ENCODE measurements at places on chromosomes 1 and 21.

- no peak for DNase-seq
These were observed 1.3 kb downstream of the RABGAP1L start for GRCh38 chr1:174160603-174161002.

- DNase-seq = no peak
These were observed 85.7 kb upstream of the RALGPS2 start for GRCh38 chr1:178639326-178639725.

- DNase-seq = no peak
These were observed 1.4 kb upstream of the GJC2 start for GRCh38 chr1:228148196-228148861.

DNA sequence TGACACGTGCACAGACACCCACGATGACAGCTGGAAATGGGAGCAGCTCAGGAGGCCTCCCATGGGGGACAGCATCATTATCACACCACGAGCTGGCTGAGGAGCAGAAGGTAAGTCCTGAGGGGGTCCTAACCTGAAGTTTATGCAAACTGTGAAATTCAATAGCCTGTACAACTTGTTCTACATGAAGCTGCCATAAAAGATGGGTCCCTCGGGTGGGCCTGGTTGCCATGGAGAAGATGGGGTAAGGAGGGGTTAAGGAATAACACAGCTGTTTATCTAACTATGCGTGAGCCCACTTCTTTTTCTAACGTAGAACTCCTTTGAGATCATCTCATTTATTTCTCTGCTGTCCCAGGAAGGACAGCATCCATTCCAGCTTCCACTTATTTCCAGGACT is 163.4 kb upstream of the CD34 start:
- DNase-seq = no peak

DNA sequence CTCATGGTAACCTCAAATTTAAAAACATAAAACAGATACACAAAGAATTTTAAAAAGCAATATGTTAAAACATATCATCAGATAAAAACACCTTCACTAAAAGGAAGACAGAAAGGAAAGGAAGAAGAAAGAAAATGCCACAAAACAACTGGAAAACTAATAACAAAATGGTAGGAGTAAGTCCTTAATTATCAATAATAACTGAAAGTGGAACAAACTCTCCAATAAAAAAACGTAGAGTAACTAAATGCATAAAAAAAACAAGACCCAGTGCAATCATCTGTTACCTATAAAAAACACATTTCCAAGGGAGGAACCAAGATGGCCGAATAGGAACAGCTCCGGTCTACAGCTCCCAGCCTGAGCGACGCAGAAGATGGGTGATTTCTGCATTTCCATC is 47.1 kb upstream of the ACADM start:
- DNase-seq = no peak

DNA sequence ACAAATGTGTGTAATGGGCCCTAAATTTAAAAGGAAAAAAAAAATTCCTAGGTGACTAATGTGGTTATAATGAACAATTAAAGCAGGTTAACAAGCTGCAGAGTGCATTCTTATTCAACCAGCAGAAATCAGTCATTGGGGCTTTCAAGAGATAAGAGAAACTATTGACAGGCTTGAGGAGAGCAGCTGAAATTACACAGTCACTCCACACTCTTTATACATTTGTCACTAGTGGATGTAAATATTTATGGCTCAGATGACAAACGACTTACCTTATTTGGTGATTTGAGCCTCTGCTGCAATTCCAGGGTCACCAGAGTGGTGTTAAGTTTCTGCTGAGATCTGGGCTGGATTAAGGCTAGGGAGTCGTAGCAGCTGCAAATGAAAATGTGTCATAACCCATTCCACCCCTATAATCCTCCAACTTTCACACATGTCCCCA is 896.3 kb downstream of the TTLL7 start:
- no peak for DNase-seq

DNA sequence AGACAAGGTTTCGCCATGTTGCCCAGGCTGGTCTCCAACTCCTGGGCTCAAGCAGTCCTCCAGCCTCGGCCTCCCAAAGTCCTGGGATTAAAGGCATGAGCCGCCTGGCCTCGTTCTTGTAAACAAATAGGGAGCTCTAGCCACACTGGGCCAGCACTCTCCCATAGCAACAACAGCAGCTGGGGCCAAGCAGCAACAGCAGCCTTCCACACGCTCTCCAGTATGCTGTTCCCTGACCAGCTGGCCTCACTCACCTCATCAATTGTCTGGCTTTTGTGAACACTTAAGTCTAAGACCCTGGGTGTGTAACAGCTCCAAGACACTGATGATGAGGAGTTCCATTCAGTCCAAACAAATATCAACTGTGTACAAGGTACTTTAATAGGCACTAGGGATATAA is 16.9 kb upstream of the GLIS1 start:
- DNase-seq = no peak

- DNase-seq = no peak
These were observed at the start of gene NCAM2 for GRCh38 chr21:20997636-20998455. TSS of gene NCAM2 (plus strand) at chr21:20998409.

DNA sequence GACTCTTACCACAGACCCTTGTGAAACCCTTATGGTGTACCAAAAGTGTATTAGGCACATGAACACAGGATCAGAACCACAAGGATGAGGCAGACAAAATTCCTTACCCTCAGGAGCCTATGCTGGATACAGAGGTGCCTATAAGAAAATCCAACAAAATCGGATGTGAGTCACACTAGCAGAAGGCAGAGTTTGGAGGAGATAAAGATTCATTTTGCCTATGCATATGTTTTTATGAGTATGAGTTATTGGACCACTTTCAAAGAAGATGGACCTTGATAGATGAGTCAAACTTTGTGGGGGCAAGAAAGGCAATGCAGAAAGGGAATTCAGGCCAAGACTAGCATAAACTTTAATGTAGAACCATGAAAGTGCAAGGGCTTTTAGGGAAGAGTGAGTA is 17.0 kb downstream of the CAMK1G start:
- DNase-seq = no peak

- DNase-seq = no peak
These were observed 131.0 kb upstream of the RUNX1 start for GRCh38 chr21:35179990-35180540.

GRCh38 chr1:225772323-225772768 is 5.3 kb upstream of the SRP9 start:
- no peak for DNase-seq

DNA sequence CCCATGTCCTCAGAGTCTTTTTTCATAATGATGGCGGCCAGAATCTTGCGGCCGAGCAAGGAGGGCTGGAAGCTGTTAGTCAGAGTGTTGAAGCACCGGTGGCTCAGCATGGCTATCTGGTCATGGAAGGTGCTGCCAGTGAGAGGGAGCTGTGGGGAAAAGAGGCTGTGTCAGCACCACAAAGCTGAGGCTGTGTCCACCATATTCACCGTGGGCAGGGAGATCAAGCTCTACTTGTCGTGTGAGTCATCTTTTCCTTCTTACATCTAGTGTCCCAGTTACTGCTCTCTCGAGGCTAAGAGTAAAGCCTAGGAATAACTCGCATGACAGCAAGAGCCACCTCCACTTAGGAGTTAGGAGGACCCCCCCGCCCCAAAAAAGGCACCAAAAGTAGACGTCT is 18.2 kb downstream of the ADAR start:
- no peak for DNase-seq

All from left renal cortex interstitium (tissue), 4 donors.